SJCRH30 (cell line): ENCODE measurements at places on chromosomes 6 and 20. TPM values are rescaled to one million over a fixed set of nuclear protein-coding genes. Genes with fewer than 3 reads are reported as not detected.

GRCh38 chr6:77466451-77467437 is 3.5 kb upstream of the HTR1B start:
- no peak overlapping the region for H3K27ac ChIP-seq
- no peak for DNase-seq
- H3K36me3 ChIP-seq, result no peaks in the 10 kb centered on the region
- no peaks in the 10 kb centered on the region for H3K4me1 ChIP-seq
- no peaks in the 10 kb centered on the region for H3K27me3 ChIP-seq

DNA sequence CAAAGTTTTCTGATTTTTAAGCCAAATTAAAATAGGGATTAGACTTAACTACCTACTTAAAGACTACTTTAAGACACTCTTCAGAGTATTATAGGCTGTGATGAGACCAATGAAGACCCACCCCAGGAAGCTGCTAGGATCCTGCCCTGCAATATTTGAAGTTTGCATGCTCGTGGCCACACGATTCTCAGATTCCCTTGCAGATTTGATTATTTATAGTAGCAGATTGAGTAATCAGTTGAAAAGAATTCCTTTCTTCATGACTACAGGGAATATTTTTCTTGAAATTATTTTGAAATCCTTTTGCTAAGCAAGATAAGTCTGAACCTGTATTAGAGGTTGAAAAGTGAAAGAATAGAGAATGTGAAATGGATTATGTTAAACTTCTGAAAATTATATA is 122.3 kb downstream of the B3GAT2 start:
- H3K4me1 ChIP-seq, result no peaks in the 10 kb centered on the region
- no peak for DNase-seq
- no peaks in the 10 kb centered on the region for H3K27me3 ChIP-seq
- no peaks in the 10 kb centered on the region for H3K36me3 ChIP-seq

GRCh38 chr20:24444526-24445190 is 24.8 kb upstream of the SYNDIG1 start:
- DNase-seq, result no peak
- no peak overlapping the region for H3K27ac ChIP-seq
- no peaks in the 10 kb centered on the region for H3K27me3 ChIP-seq
- no peaks in the 10 kb centered on the region for H3K4me1 ChIP-seq

- no peak overlapping the region for H3K4me3 ChIP-seq
- no peaks in the 10 kb centered on the region for H3K36me3 ChIP-seq
- H3K4me1 ChIP-seq, result no peaks in the 10 kb centered on the region
These were observed 150.6 kb downstream of the NFATC2 start for GRCh38 chr20:51391926-51392325.

DNA sequence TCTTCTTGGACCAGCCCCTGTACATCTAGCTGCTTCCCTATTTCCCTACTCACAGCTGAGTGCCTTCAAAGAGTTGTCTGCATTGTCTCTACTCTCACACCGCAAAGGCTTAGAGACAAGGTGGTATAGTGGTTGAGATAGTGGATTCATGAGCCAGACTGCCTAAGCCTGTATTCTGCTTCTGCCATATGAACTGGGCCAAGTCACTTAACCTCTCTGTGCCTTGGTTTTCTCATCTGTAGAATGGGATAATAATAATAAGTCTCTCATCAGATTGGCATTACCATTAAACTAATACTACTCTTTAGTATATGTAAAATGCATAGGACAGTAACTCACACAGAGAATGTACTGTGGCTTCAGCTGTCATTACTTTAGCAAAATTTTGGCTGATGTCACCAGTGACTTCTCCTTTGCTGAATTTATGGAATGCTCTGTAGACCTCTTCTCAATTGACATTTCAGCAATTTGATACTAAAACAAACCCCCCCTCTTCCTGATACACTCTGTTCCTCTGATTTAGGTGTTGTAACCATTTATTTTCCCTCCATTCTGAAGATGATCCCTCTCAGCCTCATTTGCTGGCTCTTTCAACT is 156.1 kb downstream of the ADAT2 start:
- no peak overlapping the region for H3K4me3 ChIP-seq
- DNase-seq, result no peak

DNA sequence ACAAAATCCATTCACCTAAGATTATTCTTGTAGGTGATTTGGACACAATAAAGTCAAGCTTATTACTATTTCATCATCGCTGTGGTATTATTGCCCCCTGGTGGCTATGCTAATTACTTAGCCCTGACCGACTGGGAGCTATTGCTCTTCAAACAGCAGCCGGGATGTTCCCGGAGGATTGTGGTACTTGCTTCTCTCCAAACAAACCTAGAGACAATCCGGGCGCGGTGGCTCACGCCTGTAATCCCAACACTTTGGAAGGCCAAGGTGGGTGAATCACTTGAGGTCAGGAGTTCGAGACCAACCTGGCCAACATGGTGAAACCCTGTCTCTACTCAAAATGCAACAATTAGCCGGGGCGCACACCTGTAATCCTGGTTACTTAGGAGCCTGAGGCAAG is 15.4 kb upstream of the STMND1 start:
- H3K36me3 ChIP-seq, result no peaks in the 10 kb centered on the region
- no peaks in the 10 kb centered on the region for H3K27me3 ChIP-seq
- DNase-seq, result peak; percentile 73
- H3K4me3 ChIP-seq, result no peak overlapping the region
- H3K4me1 ChIP-seq, result no peaks in the 10 kb centered on the region
- no peak overlapping the region for H3K27ac ChIP-seq

DNA sequence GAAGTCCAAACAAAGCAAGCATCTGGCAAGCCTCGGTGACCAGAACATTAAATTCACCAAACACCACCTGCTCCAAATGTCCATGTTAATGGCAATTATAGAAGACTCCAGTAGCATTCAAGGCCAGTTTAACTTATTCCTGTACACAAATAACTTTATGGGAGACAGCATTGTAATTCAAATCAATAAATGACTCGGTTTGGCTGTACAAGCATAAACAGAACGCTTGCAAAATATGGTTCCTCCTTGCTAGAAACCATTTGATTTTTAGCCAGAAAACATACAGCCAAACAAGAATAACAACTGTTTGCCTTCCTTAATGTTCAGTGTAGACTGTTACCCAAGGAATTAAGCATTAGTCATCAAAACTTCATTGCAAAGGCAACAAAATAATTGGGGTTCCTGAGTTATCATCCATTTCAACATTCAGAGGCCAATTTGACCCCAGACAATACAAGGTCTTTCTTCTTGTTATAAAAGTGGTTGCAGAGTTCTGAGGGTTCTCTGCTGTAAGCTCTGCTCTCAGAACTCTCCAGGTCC is 125.1 kb downstream of the BFSP1 start:
- no peak overlapping the region for H3K27ac ChIP-seq
- H3K4me1 ChIP-seq, result no peaks in the 10 kb centered on the region
- H3K27me3 ChIP-seq, result peaks cover 13% of the 10 kb centered on the region; the same call in 1 of the 2 replicates
- H3K4me3 ChIP-seq, result no peak overlapping the region

GRCh38 chr6:26438000-26438399 is 2.3 kb upstream of the BTN3A3 start:
- H3K4me1 ChIP-seq, result no peaks in the 10 kb centered on the region
- H3K27ac ChIP-seq, result no peak overlapping the region

DNA sequence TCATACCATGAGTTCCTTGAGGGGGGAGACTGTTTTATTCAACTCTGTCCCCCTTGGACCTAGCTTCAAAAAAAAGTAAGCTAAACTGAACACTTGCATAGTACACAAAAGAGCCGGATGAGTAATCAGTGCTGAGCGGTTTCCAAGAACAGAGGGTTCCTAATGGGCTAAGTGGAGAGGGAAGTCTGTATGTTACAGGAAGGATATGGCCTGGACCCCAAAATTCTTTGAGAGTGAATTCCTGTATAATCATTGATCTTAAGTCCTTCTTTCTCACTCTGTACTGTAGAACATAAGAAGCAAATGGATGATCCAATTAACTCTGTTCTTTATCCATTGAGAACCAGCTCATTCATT is 324.7 kb upstream of the CNR1 start:
- DNase-seq, result no peak
- H3K36me3 ChIP-seq, result no peaks in the 10 kb centered on the region
- no peaks in the 10 kb centered on the region for H3K27me3 ChIP-seq
- no peaks in the 10 kb centered on the region for H3K4me1 ChIP-seq

- peaks cover 6% of the 10 kb centered on the region; the same call in 1 of the 2 replicates for H3K4me1 ChIP-seq
- H3K27ac ChIP-seq, result no peak overlapping the region
- H3K4me3 ChIP-seq, result no peak overlapping the region
- DNase-seq, result peak; percentile 93
These were observed 150.8 kb downstream of the ZMYND8 start for GRCh38 chr20:47205577-47206123.

DNA sequence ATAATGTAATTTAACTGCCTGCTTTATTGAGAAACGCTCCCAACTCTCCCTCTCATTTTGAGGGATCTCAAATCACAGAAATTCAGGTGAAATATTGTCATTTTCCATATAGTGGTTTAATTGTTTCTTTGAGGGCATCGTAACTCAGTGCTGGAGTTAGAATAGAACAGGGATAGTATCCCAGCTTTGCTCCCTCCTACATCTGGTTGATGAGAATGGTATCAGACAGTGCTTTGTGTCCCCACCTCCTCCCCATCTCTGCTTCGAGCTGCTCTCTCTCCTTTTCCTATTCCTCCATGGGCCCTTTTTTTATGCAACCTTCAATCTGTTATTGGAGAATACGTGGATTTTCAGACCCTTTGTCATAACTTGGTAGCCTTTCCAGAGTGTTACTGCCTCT is 41.2 kb upstream of the REV3L start:
- peak overlapping the region; percentile 65 for H3K27ac ChIP-seq
- no peaks in the 10 kb centered on the region for H3K36me3 ChIP-seq
- H3K4me3 ChIP-seq, result no peak overlapping the region

GRCh38 chr6:161366301-161366923 is 92.6 kb upstream of the AGPAT4 start:
- H3K4me1 ChIP-seq, result peaks cover 2% of the 10 kb centered on the region; the same call in 1 of the 2 replicates
- no peak overlapping the region for H3K4me3 ChIP-seq
- H3K36me3 ChIP-seq, result no peaks in the 10 kb centered on the region
- DNase-seq, result no peak
- H3K27me3 ChIP-seq, result no peaks in the 10 kb centered on the region

DNA sequence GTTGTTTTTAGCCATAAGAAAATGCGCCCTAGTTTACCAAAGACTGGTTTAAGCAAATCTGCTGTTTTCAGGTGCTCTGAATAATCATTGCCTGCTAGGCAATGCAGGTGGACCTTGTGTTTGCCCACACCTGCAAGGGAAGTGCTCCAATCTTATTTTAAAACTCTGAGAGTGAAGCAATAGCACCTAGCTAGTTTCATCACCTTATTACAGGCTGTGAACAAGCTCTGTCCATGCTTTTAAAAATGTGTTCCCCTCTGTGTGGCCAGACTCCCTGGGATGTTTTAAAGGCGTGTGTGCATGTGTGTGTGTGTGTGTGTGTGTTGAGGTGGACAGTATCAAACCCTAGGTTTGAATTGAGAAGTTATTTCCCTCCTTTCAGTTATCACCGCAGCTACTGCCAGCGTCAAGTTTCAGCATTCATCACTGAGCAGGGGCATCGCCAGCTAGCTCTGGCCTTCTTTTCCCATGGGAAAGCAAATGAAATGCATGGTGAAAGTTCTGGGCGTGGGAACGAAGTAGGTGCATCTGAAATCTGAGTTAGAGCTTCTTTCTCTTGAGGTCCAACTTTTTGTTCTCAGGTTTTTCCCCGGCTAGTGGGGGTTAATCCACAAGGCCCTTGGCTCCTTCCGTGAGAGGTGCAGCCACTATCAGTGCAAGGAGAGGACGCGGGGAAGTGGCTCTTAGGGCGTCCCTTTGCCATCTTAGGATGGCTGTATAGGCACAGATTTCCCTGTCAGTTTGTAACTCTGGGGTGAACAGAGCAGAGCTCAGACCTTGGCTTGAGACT is 30.8 kb downstream of the DUSP22 start:
- DNase-seq, result no peak
- H3K27me3 ChIP-seq, result no peaks in the 10 kb centered on the region
- no peaks in the 10 kb centered on the region for H3K36me3 ChIP-seq

- H3K36me3 ChIP-seq, result no peaks in the 10 kb centered on the region
- H3K27me3 ChIP-seq, result no peaks in the 10 kb centered on the region
- H3K27ac ChIP-seq, result peak overlapping the region; percentile 84
- H3K4me3 ChIP-seq, result no peak overlapping the region
- peaks cover 28% of the 10 kb centered on the region for H3K4me1 ChIP-seq
These were observed 69.0 kb downstream of the DTNBP1 start for GRCh38 chr6:15593798-15594197.

DNA sequence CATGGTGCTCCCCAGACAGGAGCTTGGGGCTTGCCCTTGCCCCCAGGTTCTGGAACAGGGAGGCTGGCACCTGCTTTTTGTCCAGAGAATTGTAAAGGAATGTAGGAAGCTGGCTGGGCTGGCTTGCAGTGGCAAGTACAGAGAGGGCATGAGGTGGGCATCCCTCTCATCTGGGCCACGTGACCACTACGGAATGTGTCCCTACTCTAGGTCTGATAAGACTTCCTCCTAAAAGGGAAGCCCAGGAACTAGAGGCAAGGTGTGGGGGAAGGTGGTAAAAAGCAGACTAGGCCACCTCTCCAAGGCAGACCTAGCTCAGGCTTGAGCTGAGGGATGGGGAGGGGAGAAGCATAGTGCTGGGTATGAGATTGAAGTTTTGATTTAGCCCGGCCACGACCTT is 38.8 kb downstream of the UNC5CL start:
- DNase-seq, result no peak
- no peaks in the 10 kb centered on the region for H3K36me3 ChIP-seq
- no peak overlapping the region for H3K4me3 ChIP-seq
- H3K27me3 ChIP-seq, result no peaks in the 10 kb centered on the region

DNA sequence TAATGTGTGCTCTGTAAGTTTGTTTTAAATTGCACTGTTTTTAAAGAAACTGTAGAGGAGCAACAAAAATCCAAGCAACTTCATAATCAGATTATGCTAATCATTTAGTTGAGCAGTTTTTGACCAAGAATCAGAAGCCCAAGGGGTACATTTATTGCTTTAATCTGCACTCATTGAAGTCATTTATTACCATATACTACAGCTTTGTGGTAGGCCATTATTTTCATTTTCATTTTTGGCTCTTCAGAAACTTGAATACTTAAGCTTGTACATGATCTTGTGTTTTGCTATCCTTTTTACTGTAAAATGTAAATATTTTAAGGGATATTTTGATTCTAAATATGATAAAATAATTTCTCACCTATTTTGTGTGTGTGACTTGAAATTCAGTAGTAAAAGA is 78.5 kb downstream of the PHF3 start:
- H3K4me1 ChIP-seq, result no peaks in the 10 kb centered on the region
- no peaks in the 10 kb centered on the region for H3K27me3 ChIP-seq

GRCh38 chr6:63249875-63250482 is 38.7 kb downstream of the FKBP1C start:
- H3K4me1 ChIP-seq, result no peaks in the 10 kb centered on the region
- H3K36me3 ChIP-seq, result no peaks in the 10 kb centered on the region
- no peak overlapping the region for H3K4me3 ChIP-seq
- H3K27ac ChIP-seq, result no peak overlapping the region

Gene GRIK2
- total RNA-seq, result 0.22 and 0.35 TPM in 2 replicates

Gene MCCD1
- not detected in 2 replicates for total RNA-seq

Gene GINS1
- 76.4 and 85.0 TPM in 2 replicates for total RNA-seq

Gene ID1
- total RNA-seq, result 71.6 and 73.9 TPM in 2 replicates

Gene OR2H2
- total RNA-seq, result not detected in 2 replicates

Gene NMBR
- total RNA-seq, result 0.16 TPM in 1 of 2 replicates, not detected in the other

Gene AHCY
- total RNA-seq, result 240 and 251 TPM in 2 replicates

Gene SIRPB1
- not detected in 2 replicates for total RNA-seq
